ENCODE measurements at places on chromosomes 11 and 22. TPM values are rescaled to one million over a fixed set of nuclear protein-coding genes. Genes with fewer than 3 reads are reported as not detected.
A peak's percentile ranks its signal among the peaks of the same experiment; 100 is the strongest.

DNA sequence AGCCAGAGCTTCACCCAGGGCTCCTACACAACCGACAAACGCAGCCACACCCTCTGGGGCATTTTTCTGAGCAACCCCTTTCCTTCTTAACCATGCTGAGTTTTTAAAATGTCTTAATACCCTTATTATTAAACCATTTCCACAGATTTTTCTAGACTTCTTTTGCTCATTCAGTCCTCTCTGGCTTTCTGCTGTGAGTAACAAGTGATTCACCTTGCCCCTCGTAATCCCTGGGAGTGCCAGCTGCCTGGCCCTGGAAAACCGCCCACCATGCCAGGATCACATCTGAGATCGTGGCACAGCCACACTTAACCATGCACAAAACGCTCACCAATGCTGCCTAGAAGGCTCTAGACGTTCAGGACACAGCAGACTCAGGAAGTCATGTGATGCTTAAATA is 25.4 kb downstream of the YPEL1 start:
- H3K27me3 ChIP-seq, result no peaks in the 10 kb centered on the region
- H3K4me1 ChIP-seq, result no peaks in the 10 kb centered on the region
- no peak for DNase-seq
- peaks cover 4% of the 10 kb centered on the region for H3K36me3 ChIP-seq

The LRRC75B gene
- total RNA-seq, result 18.1 TPM

DNA sequence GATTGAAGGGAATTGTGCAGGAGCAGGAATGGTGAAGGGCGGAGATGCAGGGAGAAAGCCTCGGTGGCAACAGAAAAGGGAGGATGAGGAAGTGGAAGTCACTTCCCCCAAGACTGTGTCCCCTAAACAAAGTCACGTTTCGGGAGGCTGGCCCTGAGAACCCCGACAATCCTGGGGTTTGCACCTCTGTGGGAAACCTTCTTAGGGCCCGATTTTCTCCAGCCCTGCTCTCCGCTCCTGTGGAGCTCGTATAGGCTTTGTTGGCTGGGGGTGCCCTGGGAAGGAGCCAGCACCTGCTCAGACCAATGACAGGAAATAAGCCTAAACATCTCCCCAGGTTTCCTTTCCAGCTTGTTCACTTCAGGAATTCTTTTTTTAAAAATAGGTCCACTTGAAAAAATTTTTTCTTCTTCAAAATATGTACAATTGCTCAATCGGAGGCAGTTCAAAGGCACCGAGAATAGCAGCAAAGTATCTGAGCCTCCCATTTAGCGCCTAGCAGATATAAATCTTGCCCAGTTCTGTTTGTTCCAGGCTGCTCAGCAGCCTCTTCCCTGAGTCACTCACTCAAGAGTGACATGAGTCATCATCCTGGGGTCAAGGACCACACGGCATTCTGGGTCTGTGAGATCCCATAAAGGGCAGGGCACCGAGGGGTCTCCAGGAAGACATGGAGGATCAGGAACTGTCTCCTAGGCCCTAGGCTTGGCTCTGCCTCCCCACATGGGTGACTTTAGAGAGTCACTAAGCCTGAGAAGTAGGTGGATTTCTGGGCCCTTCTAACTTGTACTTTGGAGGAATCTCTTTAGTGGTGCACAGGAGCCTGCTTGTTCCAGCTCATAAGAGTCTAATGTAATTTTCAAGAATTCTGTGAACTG is 34.0 kb downstream of the IRAG1 start:
- no peaks in the 10 kb centered on the region for H3K4me1 ChIP-seq
- no peaks in the 10 kb centered on the region for H3K27me3 ChIP-seq
- no peaks in the 10 kb centered on the region for H3K36me3 ChIP-seq
- H3K27ac ChIP-seq, result no peak overlapping the region

DNA sequence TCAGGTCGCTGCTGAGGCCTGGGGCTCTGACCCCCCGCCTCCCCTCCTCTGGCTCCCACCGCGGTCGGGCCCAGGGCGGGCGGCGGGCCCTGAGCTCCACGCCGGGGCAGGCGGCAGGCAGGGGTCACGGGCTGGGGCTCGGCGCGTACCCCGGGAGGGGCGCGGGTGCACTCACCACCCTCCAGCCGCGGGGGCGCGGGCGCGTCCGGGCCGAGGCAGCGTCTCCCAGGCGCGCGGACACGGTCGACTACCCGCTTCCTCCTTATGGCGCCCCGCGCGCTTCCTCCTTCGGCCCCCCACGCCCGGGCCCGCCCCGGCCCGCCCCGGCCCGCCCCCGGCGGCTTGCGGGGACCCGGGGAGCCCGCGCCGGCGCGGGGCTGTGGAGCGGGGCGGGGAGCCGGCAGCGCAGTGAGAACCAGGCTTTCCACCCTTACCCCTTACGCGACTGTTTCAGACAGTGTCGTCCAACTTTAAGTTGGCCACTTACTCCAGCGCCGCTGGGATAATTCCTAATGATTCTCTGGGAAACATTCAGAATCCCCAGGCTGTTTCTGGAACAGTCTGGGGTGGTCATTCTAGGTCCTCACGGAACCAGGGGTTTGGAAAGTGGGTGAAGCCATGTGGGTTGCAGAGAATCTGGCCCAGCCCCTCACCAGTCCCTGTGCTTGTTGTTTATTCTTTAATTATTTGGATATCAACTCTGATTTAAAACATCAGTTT is at the start of gene BID:
BID (minus strand) TSS at position 264 of the 720 bp plus-strand sequence. CDS start 24,353 bp downstream, outside the sequence.
- no peak for DNase-seq
- H3K27me3 ChIP-seq, result no peaks in the 10 kb centered on the region
- peaks cover 5% of the 10 kb centered on the region for H3K4me1 ChIP-seq
- peak within 1 kb of the TSS; percentile 84 for H3K4me3 ChIP-seq
- H3K27ac ChIP-seq, result no peak within 1 kb of the TSS

DNA sequence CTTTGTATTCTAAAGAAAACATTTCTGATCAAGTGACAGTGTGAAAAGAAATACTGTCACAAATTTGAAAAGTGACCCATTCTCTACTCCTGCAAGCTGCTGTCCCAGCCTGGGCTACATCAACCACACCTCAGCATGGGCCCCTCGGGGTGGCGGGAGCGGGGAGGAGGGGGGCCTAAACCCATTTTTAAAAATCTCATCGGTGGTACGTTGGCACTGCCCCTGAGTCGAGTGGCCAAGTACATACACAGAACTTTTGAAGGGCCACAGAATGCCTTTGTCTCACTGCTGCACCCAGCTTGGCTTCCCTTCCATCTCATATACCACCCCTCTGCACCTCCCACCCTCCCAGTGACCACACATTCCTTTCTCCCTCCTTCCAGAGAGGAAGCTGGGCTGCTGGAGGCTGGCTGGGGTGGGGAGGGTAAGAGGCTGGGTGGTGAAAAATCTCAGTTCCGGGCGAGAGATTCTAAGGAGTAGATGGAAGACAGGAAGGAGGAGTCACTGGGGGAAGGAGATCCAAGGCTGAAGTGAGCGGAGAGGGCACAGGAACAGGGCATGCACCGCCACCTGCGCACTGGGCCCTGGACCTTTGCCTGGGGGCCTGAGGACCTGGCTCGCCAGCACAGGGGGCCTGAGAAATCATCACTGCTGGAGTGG is 21.1 kb downstream of the FXYD6 start:
- peaks cover 2% of the 10 kb centered on the region for H3K4me1 ChIP-seq
- DNase-seq, result peak; percentile 26
- peaks cover 15% of the 10 kb centered on the region for H3K36me3 ChIP-seq
- H3K27ac ChIP-seq, result no peak overlapping the region
- H3K27me3 ChIP-seq, result no peaks in the 10 kb centered on the region
